ENCODE measurements at places on chromosomes 4 and X. TPM values are rescaled to one million over a fixed set of nuclear protein-coding genes. Genes with fewer than 3 reads are reported as not detected.

Gene ADH7
- total RNA-seq = not detected

Gene VCX3A
- not detected for total RNA-seq

Gene TRPC5OS
- total RNA-seq = not detected

Gene UGT2A1
- not detected for total RNA-seq

Gene RS1
- total RNA-seq = not detected

Gene RHOXF1
- not detected for total RNA-seq

Gene OTUD6A
- total RNA-seq = not detected

Gene XKRX
- under 0.01 TPM for total RNA-seq

Gene MAGEA11
- under 0.01 TPM for total RNA-seq

Gene XG
- 0.22 TPM for total RNA-seq

Gene SCARB2
- total RNA-seq = 165 TPM

Gene CDS1
- not detected for total RNA-seq

Gene CLIC2
- total RNA-seq = 8.9 TPM

DNA sequence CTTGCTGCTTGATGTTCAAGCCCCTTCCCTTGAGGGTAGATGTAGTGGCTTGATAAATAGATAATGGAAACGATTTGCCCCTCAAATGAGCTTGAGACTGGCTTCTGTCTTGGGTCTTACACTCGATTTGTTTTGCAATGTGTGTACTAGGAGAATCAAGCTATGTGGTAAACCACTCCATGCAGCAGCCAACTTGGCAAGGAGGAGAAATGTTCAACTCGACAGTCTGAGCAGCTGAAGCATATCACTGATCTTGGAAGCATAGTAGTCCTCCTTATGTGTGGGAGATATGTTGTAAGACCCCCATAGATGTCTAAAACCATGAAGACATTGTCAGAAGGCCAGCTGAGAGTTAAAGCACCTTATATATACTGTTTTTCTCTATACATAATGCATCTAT is 125.3 kb downstream of the CCNG2 start:
- DNase-seq = no peak

DNA sequence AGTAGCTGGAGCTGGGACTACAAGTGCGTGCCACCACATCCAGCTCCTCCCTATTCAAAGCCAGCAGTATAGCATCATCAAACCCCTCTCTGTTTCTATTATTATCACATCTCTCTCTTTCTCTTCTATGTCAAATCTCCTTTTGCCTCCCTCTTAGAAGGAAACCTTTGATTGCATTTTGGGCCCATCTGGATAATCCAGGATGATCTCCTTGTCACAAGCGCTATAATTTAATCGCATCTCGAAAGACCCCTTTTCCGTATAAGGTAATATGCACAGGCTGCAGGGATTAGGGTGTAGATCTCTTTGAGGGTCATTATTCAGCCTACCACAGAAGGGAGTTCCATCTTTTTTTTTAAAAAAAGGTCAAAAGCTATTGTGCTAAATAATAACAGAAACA is 46.4 kb upstream of the TBC1D9 start:
- no peak for DNase-seq

DNA sequence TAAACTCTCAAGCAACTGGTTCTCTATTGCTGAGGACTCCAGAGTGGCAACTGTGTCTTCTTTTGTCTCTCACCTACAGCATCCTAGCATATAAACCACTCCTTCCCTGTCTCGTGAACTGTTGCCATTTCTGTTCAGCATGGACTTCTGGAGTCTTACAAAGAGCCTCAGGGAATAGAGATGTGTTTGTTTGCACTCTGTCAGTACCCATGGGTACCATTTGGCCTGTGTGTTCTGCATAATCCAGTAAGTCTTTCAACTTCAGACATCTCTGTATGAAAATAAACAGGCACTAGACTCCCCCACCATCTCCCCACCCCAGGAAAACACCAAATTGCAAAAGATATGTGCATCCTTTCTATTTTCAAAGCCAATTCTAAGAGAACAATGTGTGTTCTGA is 1351.6 kb upstream of the PABPC4L start:
- no peak for DNase-seq

DNA sequence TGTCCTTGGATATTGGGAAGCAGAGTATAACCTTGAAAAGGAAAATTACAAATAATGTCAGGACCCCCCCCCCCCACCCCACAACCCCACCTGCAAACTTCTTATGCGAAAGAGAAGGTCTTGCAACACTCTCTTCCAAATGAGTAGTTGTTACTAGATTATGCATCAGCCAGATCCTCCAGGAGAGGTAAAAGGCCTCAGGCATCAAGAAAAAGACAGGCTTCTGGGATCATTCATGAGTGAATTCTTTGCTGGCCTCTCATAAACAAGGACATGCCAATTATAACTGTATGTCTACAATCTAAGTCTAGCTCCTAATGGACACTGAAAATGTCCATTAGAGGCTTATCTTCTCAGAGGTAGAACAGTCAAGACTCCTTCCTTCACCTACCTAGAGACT is 1443.3 kb downstream of the RAPGEF2 start:
- no peak for DNase-seq

- no peak for DNase-seq
Measured at GRCh38 chr4:20570981-20571715, 129.1 kb upstream of the PACRGL start.

GRCh38 chr4:54783402-54784110 is 125.8 kb downstream of the KIT start:
- DNase-seq = no peak

DNA sequence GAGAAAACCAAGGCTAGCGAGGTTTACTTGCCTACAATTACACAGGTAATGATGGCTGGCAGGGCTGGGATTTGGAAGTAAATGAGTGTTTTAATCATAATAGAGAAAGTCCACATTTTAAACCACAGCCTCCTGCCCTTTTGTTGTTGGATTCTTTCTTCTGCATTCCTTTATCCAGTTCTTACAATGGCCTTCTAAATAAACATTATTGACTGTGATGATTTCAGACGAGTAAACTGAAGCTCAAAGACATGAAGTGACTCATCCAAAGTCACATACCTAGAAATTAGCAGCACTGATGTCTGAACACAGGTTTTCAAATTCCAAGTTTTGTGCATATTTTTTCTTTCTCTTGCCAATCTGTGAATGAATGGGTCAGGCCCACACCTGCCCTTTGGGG is 51.2 kb upstream of the C1QTNF7 start:
- DNase-seq = no peak

GRCh38 chr4:180669680-180670079 is 1573.5 kb upstream of the TENM3 start:
- DNase-seq = no peak

- no peak for DNase-seq
Measured at GRCh38 chr4:48367016-48367415, 25.7 kb downstream of the SLAIN2 start.

DNA sequence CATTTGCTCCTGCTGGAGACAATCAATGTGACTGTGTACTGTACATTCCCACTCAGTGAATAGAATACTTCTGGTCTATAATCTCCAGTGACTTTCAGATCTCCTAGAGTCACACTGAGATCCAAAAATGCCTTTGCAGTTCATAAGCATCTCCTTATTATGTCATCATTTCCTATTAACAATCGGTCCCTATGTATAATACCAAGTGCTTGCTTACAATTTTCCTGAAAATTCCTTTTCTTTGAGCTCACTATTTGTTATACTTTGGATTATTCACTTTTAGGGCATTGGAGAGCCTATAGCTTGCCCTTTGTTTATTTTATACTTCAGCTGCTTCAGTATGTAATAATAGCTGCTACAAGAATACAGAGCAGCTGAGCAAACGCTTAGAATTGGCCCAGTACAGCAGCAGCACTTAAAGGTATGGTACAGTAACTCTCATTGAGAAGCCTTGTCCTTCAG is 313.0 kb downstream of the DCTD start:
- peak; percentile 94 for DNase-seq

DNA sequence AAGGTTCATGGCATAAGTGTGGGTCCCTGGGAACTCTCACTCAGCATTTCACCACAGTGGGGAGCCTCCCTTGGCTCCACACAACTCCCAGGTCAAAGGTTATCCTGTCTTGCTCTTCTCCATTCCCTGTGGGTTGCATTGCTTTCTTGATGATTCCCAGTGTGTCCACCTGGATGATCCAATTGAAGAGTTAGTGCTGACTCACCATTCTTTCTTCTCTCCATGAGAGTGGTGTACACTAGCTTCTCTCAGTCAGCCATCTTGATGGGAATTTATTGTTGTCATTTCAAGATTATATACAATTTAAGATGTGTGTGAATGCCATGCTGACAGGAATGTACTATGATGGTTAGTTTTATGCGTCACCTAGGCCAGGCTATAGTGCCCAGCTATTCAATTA is 25.6 kb upstream of the C4orf17 start:
- no peak for DNase-seq

- no peak for DNase-seq
Measured at GRCh38 chr4:88985088-88985773, 71.8 kb downstream of the FAM13A start.

DNA sequence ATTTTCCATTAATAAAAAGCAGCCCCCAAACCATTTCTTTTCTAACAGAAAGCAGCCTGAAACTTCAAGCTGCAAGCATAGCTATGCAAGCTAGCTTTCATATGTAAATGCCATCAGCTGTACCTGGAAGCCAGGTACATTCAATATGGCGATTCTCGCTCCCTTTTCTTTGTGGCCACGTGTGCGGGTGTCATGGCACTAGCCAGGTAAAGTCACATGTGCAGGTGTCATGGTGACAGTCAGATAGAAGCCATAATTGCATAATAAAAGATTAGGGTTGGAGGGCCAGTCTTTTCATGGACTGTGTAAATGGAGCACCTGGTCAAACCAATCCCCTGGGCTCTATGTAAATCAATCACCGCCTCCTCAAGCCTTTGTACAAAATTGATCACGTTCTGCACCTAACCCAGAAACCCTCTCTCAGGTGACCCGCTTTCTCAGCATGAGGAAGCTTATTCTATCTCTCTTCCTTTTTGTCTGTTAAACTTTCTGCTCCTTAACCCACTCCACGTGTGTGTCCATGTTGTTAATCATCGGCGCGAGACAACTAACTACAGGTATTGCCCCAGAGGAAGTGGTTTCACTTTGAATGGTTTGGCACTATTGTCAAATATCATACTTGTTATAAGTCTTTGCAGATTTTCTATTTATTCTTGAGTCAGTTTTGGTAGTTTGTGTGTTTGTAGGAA is 18.0 kb upstream of the RHOXF2 start:
- DNase-seq = no peak

GRCh38 chrX:2933125-2933900 is 4.2 kb upstream of the ARSD start:
- no peak for DNase-seq

DNA sequence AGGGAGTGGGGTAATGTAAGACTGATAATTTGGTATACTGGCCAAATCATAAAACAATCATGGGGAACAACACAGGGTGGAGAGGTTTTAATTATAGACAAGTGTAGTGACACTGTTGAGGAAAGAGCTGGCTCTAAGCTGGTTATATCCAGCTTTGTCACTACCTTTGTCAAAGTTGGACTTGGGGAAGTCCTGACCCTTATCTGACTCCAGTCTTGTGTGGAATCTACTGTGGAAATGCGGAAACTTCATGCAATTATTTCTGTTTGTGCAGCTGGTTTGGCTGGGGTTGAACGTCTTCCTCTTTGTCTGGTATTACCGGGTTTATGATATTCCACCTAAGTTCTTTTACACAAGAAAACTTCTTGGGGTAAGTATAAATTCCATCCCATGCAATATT is 2.0 kb downstream of the CYBB start:
- no peak for DNase-seq

- no peak for DNase-seq
Measured at GRCh38 chr4:179605196-179605595, 2163.0 kb upstream of the AGA start.

- DNase-seq = no peak
Measured at GRCh38 chr4:94574616-94575015, 122.9 kb downstream of the PDLIM5 start.

DNA sequence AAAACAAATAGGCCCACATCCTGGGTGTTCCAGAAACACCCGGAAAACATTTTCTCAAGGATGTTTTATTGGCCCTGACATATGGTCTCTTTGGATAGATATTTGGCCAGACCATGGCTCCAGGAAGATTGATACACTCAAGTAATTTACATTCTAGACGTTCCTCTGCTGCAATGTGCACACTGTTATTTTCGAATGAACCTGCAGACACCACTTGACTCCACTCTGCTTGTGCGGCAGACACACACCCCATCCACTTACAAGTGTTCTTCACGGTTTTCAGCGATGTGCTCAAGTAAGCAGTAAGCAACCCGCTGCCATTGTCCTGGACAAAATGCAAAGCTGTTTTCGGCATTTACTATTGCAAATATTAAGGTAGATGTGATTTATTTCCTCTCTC is 12.0 kb upstream of the GPM6A start:
- DNase-seq = no peak

DNA sequence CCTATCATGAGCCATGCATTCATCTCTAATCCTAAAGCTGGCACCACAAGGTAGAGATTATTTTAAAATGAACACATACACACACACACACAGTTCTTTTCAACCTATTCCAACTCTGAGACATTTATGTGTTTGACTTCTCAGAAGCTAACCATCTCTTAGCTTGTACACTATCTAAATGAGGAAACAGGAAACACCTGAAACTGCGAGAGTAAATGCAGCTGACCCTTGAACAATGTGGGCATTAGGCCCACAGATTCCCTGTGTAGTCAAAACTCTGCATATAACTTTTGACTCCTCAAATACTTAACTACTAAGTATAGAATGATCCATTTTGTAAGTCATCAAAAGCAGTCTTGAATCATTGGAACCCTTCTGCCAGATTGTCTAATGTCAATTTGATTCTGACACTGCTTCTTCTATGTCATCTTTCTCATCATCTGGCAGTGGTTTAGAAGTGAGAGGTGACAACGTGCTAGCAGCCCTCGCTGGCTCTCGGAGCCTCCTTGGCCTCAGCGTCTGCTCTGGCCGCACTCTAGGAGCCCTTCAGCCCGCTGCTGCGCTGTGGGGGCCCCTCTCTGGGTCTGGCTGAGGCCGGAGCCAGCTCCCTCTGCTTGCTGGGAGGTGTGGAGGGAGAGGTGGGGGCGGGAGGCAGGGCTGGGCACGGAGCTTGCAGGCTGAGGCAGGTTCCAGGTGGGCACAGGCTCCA is 21.4 kb upstream of the IL15 start:
- DNase-seq = peak; percentile 78

GRCh38 chr4:13527192-13527980 is 16.9 kb downstream of the NKX3-2 start:
- DNase-seq = no peak

DNA sequence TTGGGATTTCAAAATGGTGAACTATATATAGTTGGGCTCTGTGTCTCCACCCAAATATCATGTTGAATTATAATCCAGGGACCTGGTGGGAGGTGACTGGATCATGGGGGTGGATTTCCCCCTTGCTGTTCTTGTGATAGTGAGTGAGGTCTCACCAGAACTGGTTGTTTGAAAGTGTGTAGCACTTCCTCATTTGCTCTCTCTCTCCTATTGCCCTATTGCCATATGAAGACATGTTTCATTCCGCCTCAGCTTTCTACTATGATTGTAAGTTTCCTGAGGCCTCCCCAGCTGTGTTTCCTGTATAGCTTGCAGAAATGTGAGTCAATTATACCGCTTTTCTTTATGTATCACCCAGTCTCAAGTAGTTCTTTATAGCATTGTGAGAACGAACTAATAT is 545.6 kb downstream of the TRAM1L1 start:
- DNase-seq = no peak

DNA sequence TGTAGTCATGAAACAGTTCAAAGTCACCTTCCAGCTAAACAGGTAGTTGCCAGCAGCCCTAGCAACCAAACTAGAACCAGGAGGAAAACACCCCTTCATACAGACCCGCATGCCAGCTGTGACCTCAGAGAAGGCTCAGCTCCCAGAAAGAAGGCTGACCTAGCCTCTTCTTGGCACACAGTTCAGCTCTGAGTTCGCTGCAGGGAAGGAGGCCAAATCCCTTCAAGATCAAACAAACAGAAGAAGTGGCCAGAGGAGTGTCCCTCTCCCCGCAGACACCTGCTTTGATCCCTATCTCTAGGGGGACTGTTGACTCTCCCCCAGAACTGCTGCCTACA is 56.0 kb downstream of the HADH start:
- no peak for DNase-seq

All from lung microvascular endothelial cell (primary cell).